Renal cortex interstitium (tissue), 15 donors: ENCODE measurements at places on chromosomes 2 and 18.

- DNase-seq, result no peak
These were observed 80.1 kb upstream of the SMAD7 start for GRCh38 chr18:49030692-49031443.

DNA sequence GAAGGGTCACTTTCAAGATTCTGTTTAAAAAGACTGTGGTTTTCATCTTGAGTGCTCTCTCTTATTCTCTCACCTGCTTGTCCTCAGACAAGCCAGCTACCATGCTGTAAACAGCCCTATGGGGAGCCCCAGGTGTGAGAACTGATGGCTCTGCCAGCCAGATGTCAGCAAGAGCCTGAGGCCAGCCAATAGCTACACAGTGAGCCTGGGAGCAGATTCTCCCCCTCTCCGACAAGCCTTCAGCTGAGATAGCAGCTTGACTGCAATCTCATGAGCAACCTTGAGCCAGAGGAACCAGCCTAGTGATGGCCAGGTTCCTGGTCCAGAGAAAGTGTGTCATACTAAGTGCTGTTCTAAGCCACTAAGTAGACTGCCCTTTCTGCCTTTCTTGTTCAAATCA lies 272.1 kb downstream of the NAPG start:
- no peak for DNase-seq

DNA sequence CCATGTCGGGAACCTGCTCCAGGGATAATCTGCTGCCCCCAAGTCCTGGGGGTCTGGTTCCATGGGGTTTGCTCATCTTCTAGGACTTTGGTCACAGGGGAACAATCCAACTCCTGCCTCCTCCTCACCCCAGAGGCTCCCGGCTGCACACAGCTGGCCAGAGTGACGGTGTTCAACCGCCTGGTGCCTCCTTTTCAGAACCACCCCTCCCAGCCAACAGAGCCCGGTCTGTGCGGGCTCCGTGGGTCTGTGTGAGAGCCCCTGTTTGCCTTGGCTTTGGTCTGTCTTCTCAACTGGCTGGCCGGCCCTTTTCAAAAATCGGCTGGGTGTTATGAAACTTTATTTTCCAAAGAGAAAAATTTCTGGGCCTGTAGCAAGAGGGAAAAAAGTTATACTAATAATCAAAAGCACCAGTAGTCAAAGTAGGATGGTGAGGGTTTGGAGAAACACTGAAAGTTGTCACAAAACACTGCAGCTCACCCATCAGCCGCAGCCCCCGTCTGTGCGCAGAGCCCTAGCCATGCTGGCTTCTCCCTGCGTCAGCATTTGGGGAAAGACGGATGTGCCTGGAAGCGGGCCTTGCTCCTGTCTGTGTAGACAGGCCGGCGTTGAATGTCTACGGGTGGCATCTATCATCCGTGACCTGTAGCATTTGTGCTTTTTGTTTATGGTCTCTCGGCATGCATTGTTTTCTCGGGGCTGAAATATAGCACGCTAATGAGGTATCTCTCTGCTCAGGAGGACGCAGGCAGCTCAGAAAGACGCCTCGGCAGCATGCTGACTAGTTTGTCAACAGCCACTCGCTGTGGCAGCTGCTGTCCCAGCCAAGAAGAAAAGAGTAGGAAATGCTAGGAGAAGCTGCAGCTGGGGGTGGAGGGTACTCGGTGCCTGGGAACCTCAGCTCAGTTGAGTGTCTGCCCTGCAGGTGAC lies 138.6 kb downstream of the GLI2 start:
- DNase-seq, result no peak

GRCh38 chr2:51000849-51001617 lies 30.9 kb downstream of the NRXN1 start:
- DNase-seq, result no peak

DNA sequence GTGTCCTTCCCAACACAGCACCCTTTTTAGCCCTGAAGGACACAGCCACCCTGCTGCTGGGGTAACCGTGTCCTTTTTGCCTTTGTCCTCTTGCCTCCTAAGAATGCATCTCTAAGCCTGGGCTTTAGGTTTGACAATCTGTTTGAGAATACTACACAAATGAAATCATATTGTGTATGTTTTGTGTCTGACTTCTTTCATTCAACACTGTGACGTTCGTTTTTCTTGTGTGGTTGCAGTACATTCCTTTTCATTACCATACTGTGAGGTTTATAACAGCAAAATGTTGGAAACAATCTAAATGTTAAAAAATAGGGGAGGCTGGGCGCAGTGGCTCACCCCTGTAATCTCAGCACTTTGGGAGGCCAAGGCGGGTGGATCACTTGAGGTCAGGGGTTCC lies 11.2 kb downstream of the ASPRV1 start:
- no peak for DNase-seq

DNA sequence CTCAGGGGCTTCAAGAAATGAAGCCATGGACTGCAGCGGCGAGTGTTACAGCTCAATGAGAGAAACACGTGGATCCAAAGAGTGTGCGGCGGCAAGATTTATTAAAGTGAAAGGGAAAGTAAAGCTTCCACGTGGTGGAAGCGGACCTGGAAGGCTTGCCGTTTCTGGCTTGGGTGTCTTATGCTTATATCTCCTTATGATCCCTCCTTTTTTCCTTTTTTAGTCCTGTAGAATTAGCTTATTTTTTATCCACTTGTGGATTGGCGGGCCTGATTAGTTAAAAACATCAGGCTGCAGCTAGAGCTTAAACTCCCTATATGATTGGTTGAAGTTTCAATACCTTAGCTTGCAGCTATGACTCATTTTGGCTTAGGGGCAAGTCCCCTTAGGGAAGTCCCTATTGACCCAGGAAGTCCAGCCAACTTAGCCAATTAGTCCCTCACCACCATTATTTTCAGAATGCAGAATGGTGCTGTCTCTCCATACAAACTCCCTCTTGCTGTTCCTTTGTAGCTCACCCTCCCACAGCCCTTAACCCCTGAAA lies 11.6 kb upstream of the HNMT start:
- DNase-seq, result no peak

DNA sequence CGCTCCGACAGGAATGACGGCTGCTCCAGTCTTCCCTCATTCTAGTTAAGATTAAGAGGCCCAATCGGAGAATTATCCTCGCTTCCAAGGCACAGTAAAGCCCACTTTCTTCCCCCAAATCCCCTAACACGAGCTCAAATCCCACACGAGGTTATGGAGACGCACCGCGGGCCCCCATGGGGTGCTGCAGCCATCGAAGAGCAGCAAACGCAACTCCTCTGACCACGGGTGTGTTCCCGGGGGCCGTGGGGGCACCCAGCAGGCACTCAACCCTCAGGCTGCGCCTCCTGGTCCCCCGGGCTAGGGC lies 446 bp downstream of the COPS9 start:
- no peak for DNase-seq

DNA sequence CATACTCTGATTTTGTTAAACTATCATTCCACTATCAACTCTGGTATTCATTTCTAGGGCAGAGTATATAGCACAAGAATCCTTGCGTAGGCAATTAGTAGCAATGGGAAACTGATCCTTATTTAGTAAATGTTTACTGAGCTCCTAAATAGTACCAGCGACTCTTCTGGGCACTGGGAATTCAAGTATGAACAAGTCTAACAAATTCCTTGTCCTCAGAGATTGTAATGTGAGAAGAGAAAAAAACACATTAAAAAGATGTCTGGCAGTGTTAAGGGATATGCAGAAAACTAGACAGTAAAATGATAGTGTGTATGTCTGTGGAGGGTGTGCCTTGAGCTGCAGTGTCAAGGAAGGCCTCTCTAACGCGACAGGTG lies 721 bp downstream of the METTL5 start:
- DNase-seq, result no peak

GRCh38 chr18:10139783-10140410 lies 226.1 kb downstream of the VAPA start:
- DNase-seq, result no peak

- DNase-seq, result no peak
These were observed 734 bp downstream of the SLC25A12 start for GRCh38 chr2:171893196-171893823.

DNA sequence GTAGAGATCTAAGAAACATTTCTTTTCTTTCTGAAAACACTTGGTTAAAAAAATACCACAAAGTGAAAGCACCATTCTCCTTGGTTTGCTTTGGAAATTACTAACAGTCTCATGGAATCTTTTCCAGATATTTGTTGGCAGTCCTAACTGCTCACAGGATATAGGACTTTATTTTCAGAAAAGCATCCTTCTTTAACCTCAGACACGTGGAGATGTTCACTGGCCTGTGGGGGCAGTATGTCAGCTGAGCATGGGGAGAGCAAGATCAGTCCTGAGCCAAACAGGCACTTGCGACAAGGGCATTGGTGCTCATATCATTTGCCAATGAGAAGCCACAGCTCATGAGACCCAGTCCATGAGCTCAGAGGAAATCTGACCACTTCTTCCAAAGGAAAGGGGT lies 371.9 kb downstream of the NBAS start:
- no peak for DNase-seq

GRCh38 chr2:207558079-207558491 lies 28.3 kb downstream of the CREB1 start:
- no peak for DNase-seq

DNA sequence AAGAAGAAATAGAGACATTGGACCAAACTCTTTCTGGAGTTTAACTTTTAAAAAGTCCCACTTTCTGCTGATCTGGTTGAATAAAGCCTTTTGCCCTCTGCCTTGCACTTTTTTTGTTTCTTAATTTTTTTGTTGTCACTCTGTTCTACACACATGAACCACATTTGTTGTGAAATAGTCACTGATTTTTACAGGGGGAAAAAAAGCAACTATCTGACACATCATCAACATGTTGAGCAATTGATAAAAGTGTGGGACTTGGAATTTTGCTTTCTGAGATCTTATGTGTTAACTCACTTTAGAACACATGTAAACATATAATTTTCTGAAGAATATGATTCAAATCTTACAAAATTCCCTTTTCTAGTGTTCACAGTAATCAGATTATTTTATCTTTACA lies 414.8 kb upstream of the FIGN start:
- DNase-seq, result no peak

- DNase-seq, result no peak
These were observed 568.1 kb downstream of the KCNJ3 start for GRCh38 chr2:155266583-155266982.

DNA sequence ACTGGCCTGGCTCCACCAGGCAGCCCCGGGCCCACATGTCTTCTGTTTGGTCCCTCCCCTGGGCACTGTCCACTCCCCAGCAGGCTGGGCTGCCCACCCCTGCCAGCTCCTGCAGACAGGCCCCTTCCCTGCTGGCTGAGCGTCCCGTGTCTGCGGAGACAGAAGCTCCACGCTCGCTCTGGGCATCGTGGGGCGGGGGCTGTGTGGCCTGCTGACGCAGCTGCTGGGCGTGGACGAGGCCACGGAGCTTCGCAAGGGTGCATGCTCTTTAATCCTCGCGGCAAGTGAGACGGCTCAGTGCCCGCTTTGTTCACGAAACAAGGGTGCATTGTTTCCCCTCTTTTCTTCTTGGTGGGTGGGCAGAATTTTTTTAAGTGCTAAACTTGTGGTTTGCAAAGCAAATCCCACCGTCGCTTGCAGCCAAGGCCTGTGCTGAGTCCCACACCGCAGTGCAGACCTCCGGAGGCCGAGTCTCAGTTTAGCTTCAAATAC lies 132.8 kb upstream of the CTDP1 start:
- no peak for DNase-seq
